Fibroblast of gingiva (primary cell): ENCODE measurements at places on chromosomes 13 and 19.

DNA sequence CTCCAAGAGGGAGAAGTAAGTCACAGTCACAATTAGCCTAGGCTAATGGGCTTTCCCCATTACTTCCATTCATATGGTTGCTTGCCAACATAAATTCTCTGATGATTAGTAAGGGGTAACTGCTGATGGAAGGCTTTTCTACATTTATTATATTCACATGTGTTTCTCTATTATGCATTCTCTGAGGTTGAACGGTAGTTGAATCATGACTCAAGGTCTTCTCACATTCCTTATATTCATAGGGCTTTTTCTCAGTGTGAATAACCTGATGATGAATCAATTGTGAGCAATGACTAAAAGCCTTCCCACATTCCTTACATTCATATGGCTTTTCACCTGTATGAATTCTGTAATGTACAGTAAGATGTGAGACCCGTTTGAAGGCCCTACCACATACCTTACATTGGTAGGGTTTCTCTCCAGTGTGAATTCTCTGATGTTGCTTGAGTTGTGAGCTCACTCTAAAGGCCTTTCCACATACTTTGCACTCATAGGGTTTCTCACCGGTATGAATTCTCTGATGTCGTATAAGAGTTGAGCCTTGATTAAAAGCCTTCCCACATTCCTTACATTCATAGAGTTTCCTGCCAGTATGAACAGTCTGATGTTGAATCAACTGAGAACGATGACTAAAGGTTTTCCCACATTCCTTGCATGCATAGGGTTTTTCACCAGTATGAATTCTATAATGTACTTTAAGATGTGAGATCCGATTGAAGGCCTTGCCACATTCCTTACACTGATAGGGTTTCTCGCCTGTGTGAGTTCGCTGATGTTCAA, 9.3 kb downstream of the ZNF582 start:
- DNase-seq = no peak

DNA sequence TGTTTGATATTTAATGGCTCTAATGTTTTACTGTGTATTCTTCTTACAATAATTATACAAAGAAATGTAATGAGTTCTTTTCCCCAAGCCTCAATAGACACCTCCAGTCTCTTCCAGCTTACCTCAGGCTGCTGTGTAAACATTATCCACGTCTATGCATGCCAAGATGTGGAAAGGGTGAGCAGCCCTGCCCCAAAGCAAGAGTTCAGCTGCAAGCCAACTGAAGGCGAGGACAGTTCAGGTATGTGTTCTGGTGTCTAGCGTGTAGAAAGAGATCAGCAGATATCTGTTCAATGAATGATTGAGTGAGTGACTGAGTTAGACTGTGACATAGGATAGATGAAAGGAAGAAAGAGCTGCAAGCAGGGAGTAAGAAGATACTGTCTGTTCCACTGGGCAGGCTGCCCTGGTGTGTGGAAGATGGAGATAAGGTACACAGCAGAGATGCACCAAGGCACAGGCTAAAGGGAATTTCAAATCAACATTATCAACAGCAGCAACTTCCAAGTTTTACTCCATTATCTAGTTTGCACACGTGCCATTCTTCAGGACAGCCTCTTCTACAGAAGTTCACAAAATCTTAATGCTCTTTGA, 66.0 kb downstream of the LATS2 start:
- no peak for DNase-seq

- DNase-seq = peak; percentile 91
These were observed 525.8 kb downstream of the MYO16 start for GRCh38 chr13:109154966-109155761.

DNA sequence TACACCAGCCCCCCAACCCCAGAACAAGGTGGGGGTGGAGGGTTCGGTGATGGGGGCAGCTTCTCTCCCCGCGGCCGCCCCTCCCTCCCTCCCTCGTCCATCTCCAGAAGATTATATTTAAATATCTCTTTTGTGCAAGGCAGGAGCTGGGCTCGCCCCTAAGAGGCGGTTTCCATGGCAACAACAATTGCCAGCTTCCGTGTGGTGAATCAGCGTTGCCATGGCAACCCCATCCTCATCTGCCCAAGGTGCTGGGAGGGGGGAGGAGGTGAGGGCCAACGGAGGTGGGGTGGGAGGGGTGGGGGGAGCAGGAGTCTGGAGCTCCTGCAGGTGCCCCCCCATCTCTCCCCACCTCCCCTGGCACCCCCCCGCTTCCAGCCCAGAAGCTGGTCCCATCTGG, 46.4 kb downstream of the CELF5 start:
- no peak for DNase-seq

DNA sequence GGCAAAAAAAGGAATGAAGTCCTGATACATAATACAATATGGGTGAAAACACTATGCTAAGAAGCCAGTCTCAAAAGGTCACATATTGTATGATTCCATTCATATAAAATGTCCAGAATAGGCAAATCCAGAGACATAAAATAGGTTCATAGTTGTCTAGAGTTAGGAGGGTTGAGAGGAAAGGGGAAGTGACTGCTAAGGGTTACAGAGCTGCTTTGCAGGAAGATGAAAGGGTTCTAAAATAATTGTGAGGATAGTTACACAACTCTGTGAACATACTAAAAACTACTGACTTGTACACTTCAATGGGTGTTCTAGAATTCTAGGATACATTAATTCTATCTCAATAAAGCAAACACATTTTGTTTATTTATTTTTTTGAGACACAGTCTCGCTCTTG, 25.7 kb downstream of the CAB39L start:
- DNase-seq = no peak

- DNase-seq = no peak
These were observed 33.1 kb upstream of the ZNF331 start for GRCh38 chr19:53504885-53505284.

DNA sequence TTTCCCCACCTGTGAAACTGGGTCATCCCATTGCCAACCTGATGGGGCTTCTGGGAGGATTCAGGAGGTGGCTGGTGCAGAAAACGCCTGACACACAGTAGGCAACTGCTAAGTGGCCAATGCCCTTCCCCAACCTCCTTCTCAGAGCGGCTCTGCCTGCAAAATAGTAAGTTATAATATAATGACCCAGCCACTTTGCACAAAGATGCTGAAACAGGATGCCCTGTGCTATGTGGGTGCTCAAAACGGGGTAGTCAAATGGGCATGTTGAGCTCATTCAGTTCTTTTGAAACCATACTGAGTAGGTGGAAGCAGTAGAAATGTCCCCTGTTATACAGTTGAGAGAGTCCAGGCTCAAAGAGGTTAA, 507 bp downstream of the MARCHF2 start:
- DNase-seq = no peak

DNA sequence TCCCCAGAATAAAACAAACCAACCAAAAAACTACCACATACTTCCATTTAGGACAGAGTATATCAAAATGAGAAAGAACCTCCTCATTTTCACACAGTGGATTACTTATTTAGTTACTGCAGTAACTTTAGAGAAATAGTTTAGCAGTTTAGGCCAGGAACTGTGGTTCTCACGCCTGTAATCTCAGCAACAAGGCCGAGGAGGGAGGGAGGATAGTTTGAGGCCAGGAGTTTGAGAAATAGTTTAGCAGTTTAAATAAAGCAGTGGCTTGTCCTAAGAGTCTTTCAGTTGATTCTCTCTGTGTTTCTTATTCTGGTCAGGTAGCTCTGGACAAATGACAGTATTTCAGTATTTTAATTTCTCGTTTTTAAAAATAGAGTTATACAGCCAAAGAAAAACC, 9.4 kb downstream of the HMGB1 start:
- no peak for DNase-seq

GRCh38 chr19:6828698-6829633, 56.5 kb downstream of the VAV1 start:
- DNase-seq = no peak

- DNase-seq = no peak
These were observed 52.1 kb downstream of the ZNRF4 start for GRCh38 chr19:5507065-5507909.

- no peak for DNase-seq
These were observed 60.6 kb upstream of the KLF12 start for GRCh38 chr13:74194846-74195245.

DNA sequence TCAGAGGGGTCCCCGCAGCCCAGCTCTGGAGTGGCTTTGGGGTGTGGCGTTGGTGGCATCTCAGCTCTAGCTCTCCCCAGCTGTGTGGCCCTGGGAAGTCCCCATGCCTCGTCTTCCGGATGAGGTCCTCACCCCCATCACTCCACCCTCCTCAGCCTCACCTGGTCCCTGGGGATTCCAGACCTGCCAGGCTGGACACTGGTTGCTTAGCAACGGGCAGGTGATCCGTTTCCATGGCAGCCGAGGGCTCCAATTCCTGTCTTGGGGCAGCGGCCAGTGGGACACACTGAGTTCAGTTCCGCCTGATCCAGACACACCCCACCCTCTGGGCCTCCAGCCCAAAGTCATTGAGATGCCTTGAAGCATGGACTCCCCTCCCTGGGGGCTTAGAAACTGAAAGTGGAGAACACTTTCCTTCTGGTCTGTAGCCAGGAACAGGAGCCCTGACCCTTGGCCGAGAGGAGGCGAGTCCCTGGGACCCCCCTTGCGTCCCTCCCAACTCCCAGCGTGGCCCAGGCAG, 7.7 kb upstream of the MISP start:
- no peak for DNase-seq

- DNase-seq = peak; percentile 85
These were observed at the start of gene ZNF784 for GRCh38 chr19:55624109-55625003. TSS of gene ZNF784 (minus strand) at chr19:55624566. CDS start at chr19:55624561, 5 bp downstream.

- DNase-seq = peak; percentile 76
These were observed 9.0 kb downstream of the SLC27A1 start for GRCh38 chr19:17479325-17479791.

GRCh38 chr19:18878858-18879578, 16.9 kb downstream of the CERS1 start:
- no peak for DNase-seq

DNA sequence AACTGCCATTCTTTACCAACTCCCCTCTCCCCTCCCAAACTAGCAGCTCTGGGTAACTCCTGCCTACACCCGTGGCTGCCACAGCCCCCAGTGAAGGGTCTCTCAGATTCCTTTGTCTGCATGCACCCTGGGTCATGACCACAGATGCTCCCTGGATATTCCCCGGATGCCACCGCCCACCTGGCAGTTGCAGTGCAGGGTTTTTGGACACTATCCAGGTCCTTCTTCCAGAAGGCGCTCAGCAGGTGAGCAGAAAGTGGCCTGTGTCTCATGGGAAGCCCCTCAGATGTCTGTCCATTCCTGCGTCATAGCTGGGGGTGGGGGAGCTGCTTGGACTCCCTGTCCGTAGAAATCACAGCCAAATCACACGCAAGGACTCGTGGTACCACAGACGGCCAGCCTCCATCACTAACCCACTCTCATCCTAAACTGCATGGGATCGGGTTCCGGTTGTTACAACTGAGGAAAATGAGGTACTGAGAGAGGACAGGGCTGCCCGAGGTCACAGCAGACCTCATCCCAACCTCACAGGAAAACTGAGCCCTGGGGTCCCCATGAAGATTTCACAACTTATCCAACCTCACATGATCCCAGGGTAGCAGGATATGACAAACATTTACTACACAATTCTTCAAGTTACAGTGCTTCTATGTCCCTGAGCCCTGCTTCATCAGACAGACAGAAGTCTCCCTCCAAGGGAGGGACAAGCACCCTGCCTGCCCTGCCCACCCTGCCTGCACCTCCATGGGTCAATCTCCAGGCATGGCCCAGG, 38.6 kb downstream of the ELL start:
- DNase-seq = no peak

DNA sequence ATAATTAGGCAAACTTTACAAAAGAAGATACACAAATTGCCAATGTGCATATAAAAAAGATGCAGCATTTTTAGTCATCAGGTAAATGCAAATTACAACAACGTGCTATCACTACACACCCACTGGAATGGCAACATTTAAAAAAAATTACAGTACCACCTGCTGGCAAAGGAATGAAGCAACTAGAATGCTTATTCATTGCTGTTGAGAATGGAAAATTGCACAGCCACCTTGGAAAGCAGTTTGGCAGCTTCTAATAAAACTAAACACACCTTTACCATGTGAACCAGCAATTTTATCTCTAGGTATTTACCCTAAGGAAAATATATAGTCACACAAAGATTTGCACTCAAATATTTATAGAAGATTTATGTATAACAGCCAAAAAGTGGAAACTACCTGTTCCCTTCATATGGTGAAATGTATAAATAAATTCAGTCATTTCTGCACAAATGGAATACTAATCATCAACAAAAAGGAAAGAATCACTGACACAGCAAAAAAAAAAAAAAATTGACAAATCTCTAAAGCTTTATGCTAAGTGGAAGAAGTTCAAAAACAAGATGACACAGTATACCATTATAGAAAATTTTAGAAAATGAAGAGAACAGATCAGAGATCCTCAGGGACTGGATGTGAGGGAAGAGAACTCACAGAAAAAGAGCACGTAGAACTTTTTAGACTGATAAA, 30.3 kb downstream of the OXGR1 start:
- DNase-seq = no peak

- DNase-seq = no peak
These were observed 1149.8 kb upstream of the MIR17HG start for GRCh38 chr13:90197722-90198121.

- peak; percentile 26 for DNase-seq
These were observed 1.1 kb downstream of the LSM14A start for GRCh38 chr19:34173193-34173956.

- no peak for DNase-seq
These were observed 50.8 kb downstream of the EFNB2 start for GRCh38 chr13:106484537-106485193.

DNA sequence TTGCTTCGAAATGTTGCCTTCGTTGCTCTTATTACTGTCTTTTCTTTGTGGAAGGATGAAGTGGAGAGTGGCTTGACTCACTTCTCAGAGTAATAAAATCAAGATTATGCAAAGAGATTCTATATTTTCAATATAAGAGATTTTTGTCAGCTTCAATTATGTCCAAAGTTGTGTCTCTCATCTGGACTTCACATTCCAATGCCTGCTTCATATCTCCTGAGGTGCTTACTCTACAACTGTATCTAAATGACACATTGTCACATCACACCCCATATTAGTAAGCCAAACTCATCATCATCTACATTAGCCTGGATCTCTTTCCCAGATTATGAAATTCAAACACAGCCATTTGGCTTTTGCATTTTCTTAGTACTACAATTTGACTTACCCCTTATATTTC, 409.4 kb downstream of the DACH1 start:
- no peak for DNase-seq
